HS-27A (cell line): ENCODE measurements at places on chromosomes 2 and 18.

DNA sequence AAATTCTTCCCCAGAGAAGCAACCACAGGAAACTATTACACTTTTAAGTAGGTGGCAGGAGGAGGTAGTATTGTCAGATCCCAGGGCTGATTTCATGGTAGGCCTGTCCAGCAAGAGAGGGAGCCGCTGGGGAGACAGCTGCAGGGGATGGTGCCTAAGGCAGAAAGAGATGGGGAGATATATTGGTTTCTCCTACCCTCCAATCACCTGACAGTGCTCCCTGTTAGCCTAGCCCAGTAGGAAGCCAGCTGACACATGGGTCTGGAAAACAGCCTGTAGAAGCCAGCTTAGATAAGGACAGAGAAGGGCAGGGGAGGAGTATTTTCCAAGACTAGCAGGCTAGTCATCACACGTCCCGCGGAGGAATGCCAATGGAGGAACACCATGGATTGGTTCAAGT lies 8.2 kb upstream of the SPOPL start:
- no peak for DNase-seq

DNA sequence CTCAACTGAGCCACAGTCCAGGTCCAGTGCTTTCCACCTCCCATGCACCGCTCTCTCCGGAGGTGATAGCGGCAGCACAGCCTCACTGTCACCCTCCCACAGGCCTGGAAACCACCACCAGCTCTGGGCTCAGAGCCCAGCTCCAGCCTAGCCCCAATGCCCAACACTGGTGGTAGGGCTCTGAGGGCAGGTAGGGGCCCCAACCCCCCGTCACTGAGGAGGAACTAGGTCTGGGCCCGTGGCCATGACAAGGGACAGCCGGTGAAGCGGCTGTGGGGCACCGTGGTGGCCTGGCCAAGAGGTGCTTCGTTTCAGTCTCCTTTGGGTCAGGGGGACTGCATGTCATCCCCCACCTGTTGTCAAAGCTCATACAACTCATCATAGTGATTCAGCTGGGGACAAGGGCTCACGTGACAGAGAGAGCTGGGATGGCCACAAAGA lies 5.5 kb upstream of the TMEM214 start:
- DNase-seq, result no peak

DNA sequence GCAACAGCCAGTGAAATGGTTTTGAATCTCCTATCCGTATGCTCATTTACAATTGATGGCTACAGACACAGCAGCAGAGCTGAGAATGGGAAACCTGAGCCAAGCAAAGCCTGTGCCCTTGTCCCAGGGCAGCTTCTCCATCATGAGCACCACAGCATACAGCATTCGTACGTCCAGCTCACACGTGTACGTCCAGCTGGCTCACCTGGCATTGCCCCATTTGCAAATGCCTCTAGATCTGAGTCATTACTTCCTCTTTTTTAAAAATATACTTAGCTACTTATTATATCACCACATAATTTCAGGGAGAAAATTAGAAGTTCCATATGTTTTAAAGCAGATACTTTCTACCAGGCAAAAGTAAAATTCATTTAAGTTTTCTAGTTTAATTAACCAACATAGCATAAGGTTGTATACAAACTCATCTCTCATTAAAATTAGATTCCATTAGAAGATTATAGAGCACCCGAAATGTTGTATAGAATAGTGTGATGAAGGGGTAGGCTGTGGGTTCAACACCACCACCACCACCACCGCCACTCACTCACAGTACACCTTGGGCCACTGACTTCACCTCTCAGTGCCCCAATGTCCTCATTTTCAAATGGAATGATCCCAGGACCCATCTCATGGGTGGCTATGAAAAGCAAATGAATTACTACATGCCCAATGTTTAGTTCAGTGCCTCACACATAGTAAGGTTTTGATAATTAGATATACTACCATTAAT lies 31.4 kb upstream of the TMEM177 start:
- no peak for DNase-seq

DNA sequence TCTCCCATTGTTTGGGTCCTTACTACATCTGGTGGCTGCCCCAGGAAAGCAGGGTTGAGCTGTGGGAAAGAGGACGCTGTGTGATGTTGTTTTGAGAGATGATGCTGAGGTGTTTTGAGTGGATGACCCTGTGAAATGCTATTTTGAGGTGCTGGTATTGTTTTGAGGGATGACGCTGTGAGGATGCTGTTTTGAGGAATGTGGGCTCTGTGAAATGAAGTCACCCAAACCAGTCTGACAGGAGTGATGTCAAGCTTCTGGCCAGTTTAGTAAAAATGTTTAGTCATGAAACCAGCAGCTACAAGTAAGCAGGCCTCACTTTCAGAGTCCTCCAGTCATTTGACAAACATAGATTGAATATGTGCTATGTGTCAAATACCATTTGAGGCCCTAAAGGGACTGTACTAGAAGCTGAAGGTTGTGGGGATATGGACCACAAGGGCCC lies 16.1 kb upstream of the PUM2 start:
- DNase-seq, result no peak

DNA sequence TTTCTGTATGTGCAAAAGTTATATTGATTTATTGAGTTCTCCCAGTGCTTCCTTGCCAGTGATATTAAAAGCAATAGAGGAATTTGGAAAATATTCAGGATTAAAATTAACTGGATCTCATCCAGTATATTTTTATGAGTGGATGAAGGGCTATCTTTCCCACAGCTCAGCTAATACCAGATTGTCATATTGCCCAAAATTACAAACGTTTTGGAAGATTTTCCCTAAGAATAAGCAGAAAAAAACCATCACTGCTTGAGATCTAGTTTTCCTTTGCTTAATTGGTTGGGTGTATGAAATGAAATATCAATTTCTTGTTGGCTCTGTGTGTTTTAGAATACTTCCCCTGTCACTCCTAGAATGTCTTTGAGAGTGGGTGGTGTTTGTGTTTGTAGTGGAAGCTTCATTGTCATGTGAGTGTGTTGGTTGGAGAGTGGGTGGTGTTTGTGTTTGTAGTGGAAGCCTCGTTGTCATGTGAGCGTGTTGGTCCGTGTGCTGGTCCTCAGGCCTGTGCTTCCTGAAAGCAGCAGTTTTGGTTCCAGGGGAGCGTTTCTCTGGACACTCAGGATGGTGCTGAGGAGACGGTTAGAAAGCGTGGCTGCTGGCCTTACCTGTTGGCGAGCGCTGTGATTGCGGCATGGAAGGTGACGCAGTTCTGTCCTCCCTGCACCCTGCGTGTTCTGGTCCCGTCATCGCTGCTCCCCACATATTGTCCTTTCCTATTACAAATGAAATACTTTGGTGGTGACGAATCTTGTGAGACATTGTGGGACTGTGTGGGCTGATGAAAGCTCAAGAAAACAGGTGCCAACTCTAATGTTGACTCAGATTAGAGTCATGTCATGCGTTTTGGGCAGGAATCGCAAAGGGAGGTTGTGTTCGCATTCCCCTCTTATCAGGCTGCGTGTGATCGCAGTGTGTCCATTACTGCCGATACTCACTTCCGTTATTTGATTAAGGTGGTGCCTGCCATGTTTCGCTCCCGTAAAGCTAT lies 12.4 kb downstream of the ASB1 start:
- no peak for DNase-seq

GRCh38 chr18:45606007-45606406 lies 9.3 kb upstream of the SLC14A2 start:
- no peak for DNase-seq

DNA sequence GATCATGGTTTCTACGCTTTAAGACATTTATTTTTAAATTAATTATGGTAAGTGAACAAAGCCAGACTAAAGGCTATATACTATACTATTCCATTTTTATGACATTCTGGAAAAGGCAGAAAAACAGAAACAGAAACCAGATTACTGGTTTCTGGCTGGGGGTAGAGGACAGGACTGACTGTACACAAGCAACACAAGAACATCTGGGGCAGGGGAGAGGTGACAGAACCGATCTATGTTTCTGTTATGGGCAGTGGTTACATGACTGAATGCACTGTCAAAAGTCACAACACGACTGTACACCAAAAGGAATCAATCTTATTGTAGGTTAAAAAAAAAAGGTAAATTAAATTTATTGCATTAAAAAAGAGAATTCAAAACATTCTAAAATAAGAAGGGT lies 64.7 kb downstream of the PTPN2 start:
- no peak for DNase-seq

DNA sequence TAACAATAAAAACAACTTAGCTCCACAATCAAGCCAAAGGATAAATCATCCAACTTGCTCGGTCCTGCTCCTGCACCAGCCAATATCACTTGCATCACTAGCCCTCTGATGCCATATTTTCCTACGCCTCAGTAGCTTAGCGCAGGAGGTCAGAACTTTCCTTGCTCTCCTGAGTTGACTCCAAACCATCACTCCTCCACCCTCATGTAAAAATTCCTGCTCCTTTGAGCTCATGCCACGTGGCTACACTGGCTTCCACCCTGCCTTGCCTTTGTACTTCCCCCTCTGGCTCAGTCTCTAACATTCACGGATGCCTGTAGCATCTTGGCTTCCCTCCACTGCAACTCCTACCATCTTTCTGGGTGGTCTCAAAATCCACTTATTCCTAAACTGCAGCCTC lies 25.2 kb downstream of the AAK1 start:
- DNase-seq, result no peak

GRCh38 chr2:214005337-214005736 lies 405.5 kb upstream of the VWC2L start:
- no peak for DNase-seq

GRCh38 chr2:112835061-112835501 lies 1.5 kb downstream of the IL1B start:
- no peak for DNase-seq

- DNase-seq, result no peak
Measured at GRCh38 chr2:232386740-232387450, 8.3 kb downstream of the ALPP start.
